ENCODE measurements at places on chromosomes 7 and 10.

GRCh38 chr10:14812271-14812670, 25.6 kb downstream of the CDNF start:
- no peak for DNase-seq

DNA sequence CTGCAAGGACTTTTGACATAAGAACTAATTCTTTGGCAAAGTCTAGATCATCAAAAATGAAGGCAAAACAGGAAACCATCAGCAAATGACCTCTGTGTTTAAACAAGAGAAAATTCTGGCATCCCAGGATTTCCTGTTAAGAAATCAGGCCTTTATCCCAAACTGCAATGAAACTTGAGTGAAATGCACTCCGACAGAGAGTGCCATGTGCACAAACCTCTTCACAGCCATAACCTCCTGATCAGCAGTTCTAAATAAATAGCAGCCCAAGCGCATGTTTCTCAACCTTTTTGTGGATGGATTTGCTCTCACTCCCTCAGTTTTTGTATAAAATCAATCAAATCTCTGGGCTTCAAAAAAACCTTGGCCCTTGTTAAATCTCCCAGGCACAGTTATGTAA, 107.7 kb upstream of the EEPD1 start:
- no peak for DNase-seq

GRCh38 chr10:132420981-132421846, 24.2 kb downstream of the PWWP2B start:
- no peak for DNase-seq

- no peak for DNase-seq
Observed at GRCh38 chr7:1397491-1398327, 61.6 kb downstream of the MICALL2 start.
